ENCODE measurements at places on chromosomes 13 and 19.

DNA sequence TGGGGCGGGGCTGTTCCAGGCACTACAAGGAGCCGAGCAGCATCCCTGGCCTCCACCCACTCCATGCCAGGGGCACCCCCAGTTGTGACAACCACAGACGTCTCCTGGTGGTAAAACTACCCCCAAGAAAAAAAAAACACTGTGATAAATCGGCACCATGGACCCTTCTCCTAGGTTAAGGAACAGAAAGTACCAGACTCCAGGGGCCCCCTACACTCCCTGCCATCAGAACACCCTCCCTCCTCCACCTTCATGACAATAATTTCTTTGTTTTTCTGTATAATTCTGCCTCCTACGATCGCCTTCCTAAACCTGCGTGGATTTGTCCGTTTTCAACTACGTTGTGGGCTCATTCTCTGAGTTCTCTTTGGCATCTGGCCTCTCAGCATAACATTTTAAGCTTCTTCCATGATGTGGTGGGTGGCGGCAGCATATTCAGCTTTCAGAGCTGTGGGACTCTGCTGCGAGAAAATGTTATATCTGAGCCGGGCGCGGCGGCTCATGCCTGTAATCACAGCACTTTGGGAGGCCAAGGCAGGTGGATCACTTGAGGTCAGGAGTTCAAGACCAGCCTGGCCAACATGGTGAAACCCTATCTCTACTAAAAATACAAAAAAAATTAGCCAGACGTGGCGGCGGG is 8.6 kb downstream of the TLE2 start:
- DNase-seq: no peak

DNA sequence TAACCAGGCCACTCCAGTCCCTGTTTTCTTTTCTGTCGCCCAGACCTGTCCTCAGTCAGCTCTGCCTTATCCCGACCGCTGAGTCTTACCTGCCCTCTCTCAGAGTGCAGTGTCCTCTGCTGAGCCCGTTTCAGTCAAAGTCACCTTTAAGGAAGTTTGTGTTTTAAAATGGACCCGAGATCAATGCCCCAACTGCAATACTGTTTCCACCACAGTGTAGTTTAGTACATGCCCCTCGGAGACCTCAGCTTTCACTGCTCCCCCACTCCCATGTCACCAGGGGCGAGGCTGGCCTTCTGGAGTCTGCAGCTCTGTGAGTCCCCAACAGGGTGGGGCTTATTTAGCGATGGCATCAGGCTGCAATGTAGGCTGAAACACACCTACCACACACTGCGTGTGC is 248.4 kb upstream of the TSHZ3 start:
- no peak for DNase-seq

DNA sequence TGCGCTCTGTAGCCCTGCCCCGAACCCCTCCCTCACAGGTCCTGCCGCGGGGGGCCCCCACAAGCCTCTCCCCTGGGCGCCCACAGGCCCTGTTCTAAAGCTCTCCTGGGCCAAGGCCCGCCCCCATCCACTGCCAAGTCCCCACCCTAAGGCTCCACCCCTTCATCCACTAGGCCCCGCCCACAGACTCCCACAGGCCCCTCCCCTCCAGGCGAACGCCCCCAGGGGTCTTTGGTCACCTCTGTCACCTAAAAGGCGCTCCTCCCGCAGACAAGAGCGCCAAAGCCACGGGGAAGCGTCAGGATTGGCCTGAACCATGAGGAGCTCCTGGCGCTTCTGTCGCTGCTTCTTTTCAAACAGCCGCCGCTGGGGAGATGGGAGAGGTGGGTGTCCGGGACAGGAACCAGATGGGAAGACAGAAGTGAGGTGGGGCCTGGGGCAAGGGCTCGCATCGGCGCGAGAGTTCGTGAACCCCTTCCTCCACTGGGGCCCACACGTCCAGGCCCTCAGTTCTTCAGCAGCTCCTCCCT is 2.3 kb downstream of the TULP2 start:
- peak; percentile 73 for DNase-seq

DNA sequence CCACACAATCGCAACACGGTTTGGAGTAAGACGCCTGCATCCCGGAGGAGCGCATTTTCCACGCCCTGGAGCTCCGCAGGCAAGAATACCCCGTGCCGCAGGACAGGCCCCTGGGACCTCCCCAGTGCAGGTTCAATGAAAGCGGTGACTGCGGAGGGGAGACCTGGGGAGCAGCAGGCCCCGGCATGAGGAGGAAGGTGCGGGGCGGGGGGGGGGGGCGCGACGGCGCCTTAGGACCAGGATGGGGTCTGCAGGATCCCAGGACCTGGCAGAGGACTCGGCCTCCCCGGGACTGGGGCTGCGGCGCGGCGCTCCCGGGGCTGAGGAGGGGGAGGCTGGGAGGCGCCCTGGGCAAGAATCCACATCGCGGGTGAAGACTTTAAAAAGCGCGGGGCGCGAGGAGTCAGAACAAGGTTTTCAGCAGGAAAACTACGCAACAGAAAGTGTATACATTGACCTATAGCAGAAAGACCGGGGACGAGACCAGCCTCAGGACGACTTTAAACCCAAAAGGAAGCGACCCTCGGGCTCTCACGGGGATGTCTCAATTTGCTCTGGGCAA is 432 bp downstream of the ZNF611 start:
- no peak for DNase-seq

DNA sequence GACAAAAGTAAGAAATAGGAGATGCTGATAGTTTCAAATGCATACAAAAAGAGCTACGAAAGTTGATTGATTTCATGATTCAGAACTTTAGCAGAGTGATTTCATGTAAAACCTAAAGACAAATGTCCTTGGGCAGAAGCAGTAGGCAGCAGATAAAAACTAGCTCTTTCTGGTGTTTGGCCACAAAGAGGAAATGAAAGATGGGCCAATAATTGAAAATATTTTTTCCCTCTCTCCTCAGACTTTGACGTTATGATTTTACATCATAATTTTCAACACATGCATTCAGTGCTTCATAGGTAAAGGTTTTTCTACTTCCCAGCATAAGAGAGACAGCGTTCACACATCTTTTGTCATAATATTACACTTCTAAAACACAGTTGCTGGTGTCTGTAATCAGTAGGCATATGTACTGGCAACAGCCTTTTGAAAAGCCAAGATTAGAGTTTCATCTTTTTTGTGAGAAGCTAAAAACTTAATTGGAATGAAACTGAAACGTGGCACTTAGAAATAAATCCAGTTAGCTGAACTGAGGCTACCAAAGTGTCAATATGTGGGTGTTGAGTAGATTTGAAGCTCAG is 9.3 kb downstream of the SCEL start:
- no peak for DNase-seq
